ENCODE measurements at places on chromosomes 16 and 17.
A peak's percentile ranks its signal among the peaks of the same experiment; 100 is the strongest.

- no peak for DNase-seq
These were observed 3.0 kb upstream of the QPRT start for GRCh38 chr16:29675811-29676643.

DNA sequence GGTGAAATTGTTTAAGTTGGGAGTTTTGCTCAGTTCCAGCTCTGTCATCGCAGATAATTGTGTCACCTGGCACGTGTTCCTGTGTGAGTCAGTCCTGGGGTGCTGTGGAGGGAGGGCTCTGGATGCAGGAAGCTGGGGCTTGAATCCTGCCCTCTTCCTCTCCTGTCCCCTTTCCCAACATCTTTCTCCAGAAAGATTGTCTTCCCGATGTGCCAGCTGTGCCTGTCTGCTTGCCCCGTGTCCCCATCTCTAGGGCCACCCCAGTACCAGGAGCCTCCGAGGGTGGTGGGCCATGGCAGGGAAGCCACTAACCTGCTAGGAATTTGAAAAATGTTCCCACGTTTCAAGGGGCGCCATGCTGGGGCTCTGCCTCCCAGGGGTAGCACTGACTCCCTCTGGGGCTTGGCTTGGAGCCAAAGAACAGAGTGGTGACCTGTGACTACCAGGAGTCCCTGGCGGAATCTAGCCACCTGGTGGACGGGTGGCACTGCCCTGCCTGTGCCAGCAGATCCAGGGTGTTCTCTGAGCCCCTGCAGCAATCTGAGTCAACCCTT lies 198.1 kb downstream of the ENGASE start:
- no peak for DNase-seq

DNA sequence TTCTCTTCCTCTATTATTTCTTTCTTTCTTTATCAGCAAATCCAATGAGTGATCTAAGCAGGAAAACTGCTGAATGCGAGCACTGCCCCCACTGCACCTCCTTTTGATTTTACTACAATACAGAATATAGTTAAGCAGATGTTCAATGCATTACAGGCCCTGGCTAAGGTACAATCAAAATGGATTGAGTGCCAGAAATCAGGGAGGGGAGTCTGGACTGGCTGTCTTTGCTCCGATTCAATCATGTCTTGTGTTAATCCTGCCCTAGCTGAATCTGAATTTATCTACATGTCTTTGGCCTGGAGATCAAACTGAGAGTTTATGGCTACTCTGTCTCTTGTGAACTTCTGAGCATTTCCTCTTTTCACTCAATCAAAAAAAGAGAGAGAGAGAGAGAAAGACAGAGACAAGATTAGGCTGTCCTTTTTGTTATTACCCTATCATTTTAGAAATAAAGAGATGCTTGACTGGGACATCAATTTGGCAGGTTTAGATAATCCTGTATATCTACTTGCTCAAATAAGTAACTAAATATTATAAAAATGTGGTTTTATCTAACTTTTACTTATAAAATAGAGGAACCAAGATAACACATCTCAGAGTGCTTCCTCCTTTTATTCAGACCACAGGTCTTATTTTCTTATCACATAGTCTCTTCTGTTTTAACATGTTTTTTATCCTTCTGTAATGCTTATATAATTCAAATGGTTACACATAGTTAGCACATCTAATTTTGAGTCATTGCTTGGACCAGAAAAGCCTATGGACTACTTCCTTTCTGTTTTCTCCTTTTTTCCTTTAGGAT lies 656.2 kb downstream of the KCNJ2 start:
- DNase-seq = no peak

- DNase-seq = no peak
These were observed 57.8 kb downstream of the LDHD start for GRCh38 chr16:75058806-75059205.

- DNase-seq = peak; percentile 63
These were observed 982 bp upstream of the NEURL4 start for GRCh38 chr17:7329997-7330637.

- no peak for DNase-seq
These were observed 7.0 kb upstream of the CYB561 start for GRCh38 chr17:63452962-63453551.

DNA sequence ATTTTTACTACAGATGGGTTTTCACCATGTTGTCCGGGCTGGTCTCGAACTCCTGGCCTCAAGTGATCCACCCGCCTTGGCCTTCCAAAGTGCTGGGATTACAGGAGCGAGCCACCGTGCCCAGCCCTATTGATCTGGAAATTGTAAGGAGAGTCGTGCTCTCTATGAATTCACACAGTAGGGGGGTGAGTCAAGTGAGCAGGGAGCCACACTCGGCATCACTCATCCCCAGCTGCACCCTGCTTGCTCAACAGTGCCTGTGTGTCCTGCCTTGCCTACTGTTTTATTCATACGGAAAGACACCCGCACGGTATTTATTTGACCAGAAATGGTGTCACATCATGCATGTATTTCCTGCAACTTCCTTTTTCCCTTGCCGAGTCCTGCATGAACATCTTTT lies 157.2 kb upstream of the FOXF1 start:
- no peak for DNase-seq

GRCh38 chr17:36542755-36543154 lies 2.0 kb upstream of the GGNBP2 start:
- DNase-seq = no peak

DNA sequence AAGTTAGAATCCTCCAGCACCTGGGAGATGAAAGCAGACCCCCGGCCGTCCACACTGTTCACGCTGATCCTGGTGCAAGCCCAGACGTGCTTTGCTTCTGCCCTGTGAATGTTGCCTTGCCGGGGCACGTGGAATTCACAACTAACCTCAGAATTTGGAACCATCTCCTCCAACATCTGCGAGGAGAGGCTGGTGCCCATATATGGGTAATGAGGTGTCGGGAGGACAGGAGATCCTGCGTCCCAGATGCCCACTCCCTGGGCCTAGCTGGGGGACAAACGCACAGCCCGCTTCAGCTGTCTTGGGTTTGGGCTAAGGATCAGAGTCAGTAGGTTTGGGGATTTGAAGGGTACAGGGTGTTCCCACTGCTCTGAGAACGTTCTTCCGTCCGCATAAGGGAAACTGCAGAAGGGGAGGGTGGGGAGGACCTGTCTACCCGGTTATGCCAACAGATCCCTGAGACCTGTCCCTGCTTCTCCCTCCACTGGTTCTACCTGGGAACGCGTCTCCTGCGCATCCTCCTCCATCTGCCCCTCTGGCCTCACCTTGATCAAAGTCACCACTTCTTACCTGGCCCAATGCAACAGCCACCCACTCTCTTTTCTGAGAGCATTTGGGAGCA lies 14.1 kb downstream of the PPL start:
- DNase-seq = no peak

- DNase-seq = no peak
These were observed 35.6 kb upstream of the ZNF750 start for GRCh38 chr17:82875407-82875856.

GRCh38 chr16:66728804-66729203 lies 22.6 kb downstream of the DYNC1LI2 start:
- no peak for DNase-seq

DNA sequence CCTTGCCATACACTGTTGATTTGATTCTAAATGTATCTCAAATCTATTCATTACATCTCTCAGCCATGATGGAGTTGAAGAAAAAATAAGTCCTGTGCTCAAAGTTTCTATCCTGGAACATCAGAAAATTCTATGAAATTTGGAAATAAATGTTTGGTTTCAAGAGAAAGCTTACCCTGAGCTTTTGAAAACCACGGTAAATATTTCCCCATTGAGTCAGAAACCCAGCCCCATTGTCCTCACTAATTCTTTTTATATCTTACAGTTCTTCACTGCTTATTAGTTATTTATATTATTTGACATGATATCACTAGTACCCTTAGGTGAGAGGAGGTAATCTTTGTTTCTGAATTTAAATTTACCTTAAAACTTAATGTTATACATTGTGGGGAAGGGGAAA lies 128.5 kb downstream of the MRTFB start:
- no peak for DNase-seq

DNA sequence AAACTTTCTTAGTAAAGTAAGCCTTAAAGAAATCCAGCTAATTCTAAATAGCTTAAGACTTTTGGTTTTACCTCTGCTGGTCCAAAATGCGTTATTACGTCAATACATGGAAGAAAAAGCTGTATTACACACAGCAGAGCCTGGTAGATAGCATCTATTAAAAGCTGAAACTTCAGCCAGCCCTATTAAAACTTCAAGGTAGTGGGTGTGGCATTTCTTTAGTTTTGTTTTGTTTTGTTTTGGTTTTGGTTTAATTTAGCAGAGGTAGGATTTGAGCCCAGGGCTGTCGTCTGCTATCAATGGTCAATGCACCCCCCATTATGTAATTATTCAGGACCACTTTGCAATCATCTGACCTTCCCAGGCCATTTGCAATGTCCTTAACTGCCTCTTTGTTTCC lies 318.4 kb upstream of the MAF start:
- DNase-seq = no peak

DNA sequence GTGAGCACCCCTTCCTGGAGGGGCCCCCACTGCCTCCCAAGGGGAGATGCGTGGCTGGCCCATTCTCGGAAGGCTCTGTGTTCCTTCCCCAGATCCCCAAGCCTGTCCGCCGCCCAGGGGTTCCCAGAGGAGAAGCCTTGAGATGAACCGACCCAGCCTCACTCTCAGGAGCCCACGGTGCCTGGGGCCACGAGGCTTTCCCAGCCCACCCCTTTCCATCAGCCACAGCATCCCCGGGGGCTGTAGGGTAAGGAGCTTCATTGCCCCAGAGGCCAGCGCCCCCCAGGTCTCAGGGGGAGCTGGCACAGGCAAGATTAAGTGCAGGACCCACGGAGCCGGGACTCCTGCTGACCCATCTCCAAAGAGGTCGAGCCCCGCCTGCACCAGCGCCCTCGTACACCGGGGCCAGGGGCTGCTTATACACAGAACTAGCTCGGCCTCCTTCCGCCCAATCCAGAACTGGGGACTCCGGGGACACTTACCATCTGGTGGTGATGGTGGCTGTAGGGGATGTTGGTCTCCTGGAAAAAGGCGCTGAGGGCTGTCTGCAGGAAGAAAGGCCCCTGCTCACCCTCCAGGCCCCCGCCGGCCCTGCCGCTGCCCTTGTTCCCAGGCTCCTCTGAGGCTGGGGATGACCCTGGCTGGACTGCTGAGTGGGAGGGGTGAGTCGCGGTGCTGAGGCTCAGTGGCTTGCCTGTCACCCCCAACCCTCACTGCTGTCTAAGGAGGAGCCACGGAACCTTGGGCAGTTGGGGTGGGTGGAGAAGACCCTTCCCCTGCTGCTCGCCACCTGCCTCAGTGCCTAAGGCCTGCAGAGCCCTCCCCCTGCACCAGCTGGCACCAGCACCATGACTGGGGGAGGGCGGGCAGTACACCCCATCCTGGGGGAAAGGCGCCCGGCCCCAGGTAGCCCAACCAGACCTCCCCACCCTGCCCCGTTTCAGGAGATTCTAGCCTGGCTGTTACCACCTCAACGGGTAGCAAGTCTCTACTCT lies 4.4 kb downstream of the UBALD1 start:
- DNase-seq = no peak

DNA sequence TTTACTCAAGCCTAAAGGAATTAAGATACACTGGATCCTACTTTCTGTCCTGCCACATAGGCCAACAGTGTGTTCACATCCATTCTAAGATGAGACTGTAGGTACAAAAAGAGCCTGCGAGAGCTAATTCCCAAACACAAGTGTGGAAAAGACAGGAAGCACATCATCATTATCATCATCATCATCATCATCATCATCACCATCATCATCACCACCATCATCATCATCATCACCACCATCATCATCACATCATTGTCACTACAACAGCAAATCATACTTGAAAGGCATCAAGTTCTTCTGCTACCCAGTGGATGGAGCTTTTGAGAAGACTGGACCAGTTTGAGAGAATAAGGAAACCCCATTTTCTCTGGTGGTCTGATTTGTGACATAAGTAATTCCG lies 268.1 kb downstream of the HS3ST3A1 start:
- DNase-seq = no peak

DNA sequence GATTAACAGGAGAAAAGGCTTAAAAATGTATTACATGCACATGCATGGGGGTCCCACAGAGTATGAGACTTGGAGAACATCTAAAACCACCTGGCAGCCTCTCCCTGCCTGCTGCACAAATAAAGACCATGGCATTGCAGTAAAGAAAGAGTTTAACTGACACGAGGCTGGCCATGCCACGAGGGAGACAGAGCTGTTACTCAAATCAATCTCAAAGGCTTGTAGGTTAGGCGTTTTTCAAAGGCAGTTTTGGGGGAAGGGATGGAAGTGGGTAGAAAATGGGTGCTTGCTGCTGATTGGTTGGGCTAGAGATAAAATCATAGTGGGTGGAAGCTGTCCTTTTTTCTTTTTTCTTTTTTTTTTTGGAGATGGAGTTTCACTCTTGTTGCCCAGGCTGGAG lies 17.3 kb upstream of the PSMD7 start:
- no peak for DNase-seq

DNA sequence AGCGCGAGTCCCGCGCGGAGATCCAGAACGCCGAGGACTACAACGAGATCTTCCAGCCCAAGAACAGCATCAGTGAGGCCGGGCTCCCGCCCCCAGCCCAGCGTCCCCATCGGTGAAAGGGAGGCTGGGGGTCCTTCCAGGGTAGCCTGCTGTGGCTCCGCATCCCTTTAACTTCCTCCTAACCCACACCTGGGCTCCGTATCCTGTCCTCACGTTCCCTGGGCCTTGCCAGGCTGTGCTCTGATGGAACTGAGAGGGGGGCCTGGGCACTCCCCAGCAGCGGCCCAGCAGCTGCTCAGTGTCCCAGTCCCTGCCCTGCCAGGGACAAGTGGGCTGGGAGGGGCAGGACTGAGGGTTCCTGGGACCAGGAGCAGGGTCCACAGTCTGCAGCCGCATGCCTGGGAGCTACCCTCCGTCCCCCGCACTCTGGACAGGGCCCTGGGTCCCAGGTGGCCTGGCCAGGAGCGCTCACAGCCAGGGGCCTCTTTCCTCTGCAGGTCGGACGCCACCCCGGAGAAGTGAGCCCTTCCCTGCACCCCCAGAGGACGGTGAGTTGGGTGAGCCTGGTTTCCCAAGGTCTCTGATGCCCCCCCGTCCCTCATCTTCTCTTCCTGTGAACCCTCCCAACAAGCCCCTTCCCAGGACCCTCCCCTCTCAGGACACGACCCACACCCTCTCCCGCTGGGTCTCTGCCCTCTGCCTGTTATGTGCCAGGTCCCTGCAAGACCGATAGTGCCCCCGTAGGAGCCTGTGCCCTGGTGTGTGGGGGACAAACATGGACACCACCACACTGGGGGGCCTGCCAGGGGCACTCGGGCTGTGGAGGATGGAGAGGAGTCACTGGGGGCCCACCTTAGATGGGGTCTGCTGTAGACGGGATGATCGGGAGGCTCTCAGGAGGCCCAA lies 18.1 kb downstream of the KATNB1 start:
- DNase-seq = no peak

- no peak for DNase-seq
These were observed 3.3 kb downstream of the SYNRG start for GRCh38 chr17:37605813-37606505.

DNA sequence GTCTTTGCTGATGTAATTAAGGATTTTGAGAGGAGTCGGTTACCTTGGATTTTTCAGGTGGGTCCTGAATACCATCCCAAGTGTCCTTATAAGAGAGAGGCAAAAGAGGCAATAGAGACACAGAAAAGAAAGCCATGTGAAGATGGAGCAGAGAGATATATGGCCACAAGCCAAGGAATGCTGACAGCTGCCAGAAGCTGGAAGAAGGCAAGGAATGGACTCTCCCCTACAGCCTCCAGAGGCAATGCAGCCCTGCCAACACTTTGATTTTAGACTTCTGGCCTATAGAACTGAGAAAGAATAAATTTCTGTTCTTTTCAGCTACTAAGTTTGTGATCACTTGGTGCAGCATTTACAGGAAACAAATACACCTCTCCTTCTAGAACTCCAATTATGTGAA lies 8.2 kb upstream of the RNFT1 start:
- no peak for DNase-seq
